ENCODE measurements at places on chromosomes 3 and 15.

- no peaks in the 10 kb centered on the region for H3K4me1 ChIP-seq
- DNase-seq: no peak
- no peak overlapping the region for H3K4me3 ChIP-seq
- H3K36me3 ChIP-seq: no peaks in the 10 kb centered on the region
These were observed 436.0 kb upstream of the THBS1 start for GRCh38 chr15:39144613-39145499.

GRCh38 chr3:148741219-148741618, 43.5 kb downstream of the AGTR1 start:
- no peak overlapping the region for H3K27ac ChIP-seq
- peaks cover 25% of the 10 kb centered on the region for H3K4me1 ChIP-seq
- DNase-seq: no peak
- no peaks in the 10 kb centered on the region for H3K36me3 ChIP-seq
- H3K27me3 ChIP-seq: no peaks in the 10 kb centered on the region
- H3K4me3 ChIP-seq: no peak overlapping the region

- peaks cover 18% of the 10 kb centered on the region for H3K4me1 ChIP-seq
- H3K27ac ChIP-seq: peak overlapping the region; percentile 9
- no peak overlapping the region for H3K4me3 ChIP-seq
- H3K27me3 ChIP-seq: peaks cover 4% of the 10 kb centered on the region
- peaks cover 60% of the 10 kb centered on the region for H3K36me3 ChIP-seq
- no peak for DNase-seq
These were observed 28.9 kb downstream of the NR2C2 start for GRCh38 chr3:14976317-14976716.

- peaks cover 78% of the 10 kb centered on the region for H3K4me1 ChIP-seq
- H3K27ac ChIP-seq: peak overlapping the region; percentile 91
- DNase-seq: no peak
- H3K4me3 ChIP-seq: peak overlapping the region; percentile 56
- H3K27me3 ChIP-seq: no peaks in the 10 kb centered on the region
These were observed 93.1 kb downstream of the AKAP13 start for GRCh38 chr15:85473455-85473854.

DNA sequence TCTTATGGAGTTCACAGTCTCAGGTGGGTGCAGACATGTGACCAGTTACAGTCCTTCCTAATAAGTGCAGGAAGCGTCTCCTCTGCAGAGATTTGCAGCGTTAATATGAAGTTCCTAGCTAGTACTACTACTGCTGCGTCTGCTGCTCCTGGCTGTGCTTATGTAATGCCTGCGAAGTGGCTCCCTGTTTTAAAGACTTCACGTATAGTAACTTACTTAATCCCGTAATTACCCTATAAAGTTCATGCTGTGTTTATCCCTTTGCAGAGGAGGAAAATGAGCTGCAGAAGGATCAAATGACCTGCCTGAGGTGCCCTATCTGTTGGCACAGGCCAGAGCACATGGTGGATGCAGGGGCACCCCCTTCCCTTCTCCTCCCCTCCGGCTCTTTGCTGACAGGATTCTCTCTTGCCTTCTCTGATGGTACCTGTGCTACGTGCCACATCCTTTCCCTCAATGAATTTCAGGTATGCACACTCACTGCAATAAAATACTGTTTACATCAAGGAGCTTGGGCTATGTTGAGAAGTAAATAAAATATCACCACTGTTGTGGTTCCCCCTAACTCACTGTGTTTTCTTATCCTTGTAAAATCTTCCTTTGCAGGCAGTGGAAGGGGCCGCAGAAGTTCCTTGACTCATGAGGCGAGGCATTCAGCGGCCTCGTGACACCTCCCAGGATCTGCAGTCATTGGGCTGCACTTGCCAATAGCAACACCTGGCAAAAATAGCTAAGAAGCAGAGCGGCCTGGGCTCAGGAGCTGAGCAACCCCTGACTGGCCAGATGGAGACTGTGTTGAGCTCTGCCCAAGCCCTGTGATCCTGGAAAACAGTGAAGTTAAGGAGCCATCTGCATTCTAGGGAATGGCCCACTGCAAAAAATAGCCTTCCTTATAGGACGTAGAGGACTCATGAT, 188.9 kb upstream of the ATP10A start:
- DNase-seq: no peak
- H3K4me1 ChIP-seq: peaks cover 41% of the 10 kb centered on the region
- no peak overlapping the region for H3K4me3 ChIP-seq
- H3K36me3 ChIP-seq: no peaks in the 10 kb centered on the region
- H3K27me3 ChIP-seq: peaks cover 8% of the 10 kb centered on the region
- no peak overlapping the region for H3K27ac ChIP-seq

- H3K27me3 ChIP-seq: peaks cover 14% of the 10 kb centered on the region
- peaks cover 16% of the 10 kb centered on the region for H3K4me1 ChIP-seq
- H3K4me3 ChIP-seq: peak overlapping the region; percentile 1
- peak overlapping the region; percentile 59 for H3K27ac ChIP-seq
- no peaks in the 10 kb centered on the region for H3K36me3 ChIP-seq
- DNase-seq: peak; percentile 35
These were observed 61.3 kb upstream of the TAMM41 start for GRCh38 chr3:11907667-11908660.

DNA sequence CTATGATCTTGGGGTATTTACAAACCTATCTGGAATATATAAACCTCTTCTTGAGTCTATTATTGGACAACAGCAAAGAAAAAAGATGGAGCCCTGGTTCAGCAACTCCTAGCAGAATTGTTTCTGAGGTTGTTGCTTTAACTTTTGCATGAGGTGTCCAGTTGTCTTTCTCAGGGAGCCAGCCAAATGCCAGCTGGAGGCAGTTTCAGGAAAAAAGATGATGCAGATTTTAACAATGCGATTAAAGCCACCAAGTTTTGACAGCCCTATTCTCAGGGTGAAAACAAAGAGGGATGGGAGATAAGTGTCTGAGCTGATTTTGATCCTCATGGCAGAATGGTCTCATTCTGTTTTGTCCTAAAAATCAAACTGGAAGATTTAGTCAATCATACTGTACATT, 181.6 kb upstream of the RASGRP1 start:
- peaks cover 12% of the 10 kb centered on the region for H3K27me3 ChIP-seq
- no peaks in the 10 kb centered on the region for H3K36me3 ChIP-seq
- peaks cover 9% of the 10 kb centered on the region for H3K4me1 ChIP-seq
- no peak overlapping the region for H3K27ac ChIP-seq
- DNase-seq: no peak

DNA sequence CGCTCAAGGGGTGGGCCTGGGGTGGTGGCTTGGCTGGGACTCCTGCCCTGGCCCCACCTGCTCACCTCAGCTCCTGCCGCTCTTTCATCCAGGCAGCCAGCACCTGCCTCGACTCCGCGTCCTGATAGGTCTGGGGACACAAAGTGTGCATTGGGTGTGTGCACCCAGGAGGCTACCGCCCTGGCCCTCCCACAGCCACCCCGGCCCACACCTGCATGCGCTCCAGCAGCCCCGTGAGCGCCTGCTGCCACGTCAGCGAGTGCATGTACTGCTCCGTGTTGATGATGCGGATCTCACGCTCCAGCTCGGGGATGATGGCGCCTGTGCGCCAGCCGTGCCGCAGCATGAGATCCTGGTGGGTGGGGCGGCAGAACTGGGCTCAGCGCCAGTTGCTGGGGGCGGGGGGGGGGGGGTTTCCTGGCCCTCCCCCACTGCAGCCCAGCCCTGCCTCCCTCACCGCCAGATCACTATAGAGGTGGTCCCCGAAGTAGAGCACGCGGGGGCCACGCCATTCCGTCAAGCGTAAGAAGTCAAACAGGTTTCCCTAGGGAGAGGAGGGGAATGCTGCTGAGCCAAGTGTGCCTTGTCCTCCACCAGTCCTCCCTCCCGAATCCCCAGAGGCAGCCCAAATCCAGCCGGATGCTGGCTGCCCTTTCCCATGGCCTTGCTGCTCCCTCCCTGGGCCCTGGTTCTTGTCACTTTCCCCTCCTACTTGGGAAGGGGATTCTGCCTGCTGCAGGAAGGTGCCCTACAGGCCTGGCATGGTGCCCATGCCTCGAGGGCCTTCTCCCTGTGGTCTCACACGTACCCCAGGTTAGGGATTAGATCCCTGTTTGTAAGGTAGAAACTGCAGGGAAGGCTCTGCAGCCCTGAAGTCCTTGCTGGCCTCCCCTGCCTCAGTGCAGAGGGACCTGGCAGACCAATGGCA, 8.6 kb downstream of the NT5DC2 start:
- DNase-seq: no peak
- H3K4me1 ChIP-seq: peaks cover 35% of the 10 kb centered on the region
- peak overlapping the region; percentile 57 for H3K27ac ChIP-seq
- no peaks in the 10 kb centered on the region for H3K27me3 ChIP-seq

DNA sequence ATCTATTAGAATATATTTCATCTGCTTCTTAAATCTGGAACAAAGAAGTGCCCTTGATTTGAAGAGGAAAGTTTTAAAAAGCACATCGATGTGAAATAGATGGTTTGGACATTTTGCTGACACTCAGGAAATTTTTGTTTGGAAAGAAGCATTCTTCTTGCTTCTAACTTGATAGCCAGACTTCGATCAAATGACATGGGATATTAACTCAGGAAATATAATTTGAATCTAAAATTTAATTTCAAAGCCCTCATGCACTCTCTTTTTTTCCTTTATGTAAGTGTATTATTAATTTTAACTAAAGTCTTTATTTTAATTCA, 761.2 kb downstream of the VGLL3 start:
- DNase-seq: no peak
- no peak overlapping the region for H3K4me3 ChIP-seq
- H3K27me3 ChIP-seq: no peaks in the 10 kb centered on the region
- H3K27ac ChIP-seq: no peak overlapping the region

GRCh38 chr3:48863122-48863521, 15.4 kb upstream of the PRKAR2A start:
- no peak overlapping the region for H3K4me3 ChIP-seq
- H3K27me3 ChIP-seq: no peaks in the 10 kb centered on the region
- H3K27ac ChIP-seq: no peak overlapping the region
- no peak for DNase-seq
- peaks cover 5% of the 10 kb centered on the region for H3K4me1 ChIP-seq

Data from nephron progenitor cell (in vitro differentiated cells).